ENCODE measurements at places on chromosomes 1 and 21.
A peak's percentile ranks its signal among the peaks of the same experiment; 100 is the strongest.

DNA sequence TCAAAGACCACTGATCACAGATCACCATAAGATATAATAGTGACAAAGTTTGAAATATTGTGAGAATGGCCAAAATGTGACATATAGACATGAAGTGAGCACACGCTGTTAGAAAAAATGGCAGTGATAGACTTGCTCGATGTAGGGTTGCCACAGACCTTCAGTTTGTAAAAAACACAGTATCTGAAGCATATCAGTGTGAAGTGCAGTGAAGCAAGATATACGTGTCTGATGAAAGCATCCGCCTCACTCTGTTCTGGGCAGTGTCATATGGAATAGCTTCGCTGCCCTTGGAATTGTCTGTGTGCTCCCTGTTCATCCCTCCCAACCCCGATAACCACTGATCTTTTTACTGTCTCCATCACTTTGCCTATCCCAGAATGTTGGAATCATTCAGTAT lies 50.7 kb downstream of the GALNT2 start:
- DNase-seq, result no peak

- DNase-seq, result no peak
These were observed 9.5 kb downstream of the CD5L start for GRCh38 chr1:157831968-157832626.

GRCh38 chr1:88061492-88062177 lies 622.4 kb upstream of the PKN2 start:
- no peak for DNase-seq

DNA sequence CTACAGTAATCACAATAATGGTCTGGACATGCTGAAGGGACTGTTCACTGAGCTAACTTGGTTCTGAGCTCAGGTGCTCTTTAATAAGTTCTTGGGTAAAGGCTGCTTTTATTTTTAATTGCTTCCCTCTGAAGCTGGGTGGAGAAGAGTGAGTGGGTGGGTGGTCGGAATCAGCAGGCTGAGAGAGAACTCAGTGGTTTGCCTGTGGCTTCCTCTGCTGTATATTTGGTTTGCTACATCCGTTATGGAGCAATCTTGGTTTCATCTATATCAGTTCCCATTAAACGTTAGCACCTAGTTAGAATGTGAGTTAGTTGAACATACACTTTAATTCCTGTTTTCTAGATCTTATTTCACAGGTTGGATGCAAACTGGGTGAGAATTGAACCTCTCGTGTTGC lies 23.3 kb downstream of the CNIH4 start:
- peak; percentile 62 for DNase-seq

- no peak for DNase-seq
These were observed 40.2 kb upstream of the MPZL1 start for GRCh38 chr1:167681451-167682098.

DNA sequence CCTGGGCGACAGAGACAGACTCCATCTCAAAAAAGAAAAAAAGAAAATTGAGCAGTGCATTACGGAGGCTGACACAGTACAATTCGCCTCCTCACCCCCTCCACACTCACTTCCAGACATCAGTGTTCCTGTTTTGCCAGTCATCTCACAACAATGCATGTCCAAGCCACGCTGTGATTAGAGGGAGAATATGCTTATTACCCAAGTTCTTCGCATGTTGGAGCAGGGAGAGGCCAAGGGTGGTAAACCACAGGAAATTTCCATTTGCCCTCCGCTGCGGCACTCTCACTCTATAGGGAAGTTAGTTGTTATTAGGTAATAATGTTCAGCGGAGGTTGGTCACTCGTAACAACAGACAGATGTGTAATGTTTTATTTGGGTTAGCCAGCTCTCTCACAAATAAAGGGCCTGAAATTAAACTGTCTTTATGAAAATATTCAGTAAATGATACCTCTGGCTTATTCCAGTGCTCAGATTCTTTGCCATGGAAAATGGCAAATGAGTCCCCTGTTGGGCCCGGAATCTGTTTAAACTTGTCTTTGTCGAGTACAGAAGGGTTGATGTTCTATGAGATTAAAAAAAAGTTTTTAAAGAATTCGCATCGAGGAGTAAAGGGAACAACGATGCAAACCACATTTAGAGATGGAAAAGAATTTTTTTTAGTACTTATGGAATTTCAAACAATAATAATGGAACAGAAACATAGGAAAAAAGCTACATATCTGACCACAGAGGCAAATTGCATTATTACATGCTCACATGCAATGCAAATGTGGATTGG lies 33.1 kb downstream of the KCNJ15 start:
- DNase-seq, result no peak

- peak; percentile 62 for DNase-seq
These were observed 183.8 kb downstream of the DHRS3 start for GRCh38 chr1:12434174-12434573.

- DNase-seq, result no peak
These were observed 8.2 kb upstream of the AZIN2 start for GRCh38 chr1:33072707-33073106.

GRCh38 chr1:165036403-165036802 lies 320.1 kb downstream of the LMX1A start:
- no peak for DNase-seq

DNA sequence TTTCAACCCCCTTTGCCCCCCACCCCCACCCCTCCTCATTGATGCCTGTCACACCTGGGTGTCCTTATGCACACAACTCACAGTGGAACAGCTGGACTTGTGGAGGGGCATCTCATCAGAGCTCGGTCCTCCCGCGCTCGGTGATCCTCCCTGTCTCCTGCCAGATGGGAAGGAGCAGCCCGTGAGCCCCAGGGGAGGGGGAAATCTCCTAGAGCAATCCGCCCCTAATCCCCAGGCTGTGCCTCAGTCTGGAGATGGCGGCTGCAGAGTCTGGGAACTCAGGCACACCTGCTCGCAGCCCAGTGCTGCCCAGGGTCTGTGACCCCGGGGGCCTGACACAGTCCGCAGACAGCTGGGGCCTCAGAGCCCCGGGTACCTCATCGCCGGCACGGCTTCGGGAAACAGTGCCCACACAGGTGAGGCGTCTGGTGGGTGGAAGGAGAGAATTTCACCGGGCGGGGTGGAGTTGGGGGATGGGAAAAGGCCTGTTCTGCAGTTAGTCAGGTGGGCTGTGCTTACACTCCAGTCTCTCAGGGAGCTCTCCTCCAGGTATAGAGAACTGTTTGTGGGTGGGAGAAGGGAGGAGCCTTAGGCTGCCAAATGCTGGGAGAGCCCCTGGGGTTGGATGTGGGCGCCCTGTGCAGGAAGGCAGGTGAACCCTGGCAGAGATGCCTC lies 29.3 kb downstream of the TMCC2 start:
- DNase-seq, result no peak

DNA sequence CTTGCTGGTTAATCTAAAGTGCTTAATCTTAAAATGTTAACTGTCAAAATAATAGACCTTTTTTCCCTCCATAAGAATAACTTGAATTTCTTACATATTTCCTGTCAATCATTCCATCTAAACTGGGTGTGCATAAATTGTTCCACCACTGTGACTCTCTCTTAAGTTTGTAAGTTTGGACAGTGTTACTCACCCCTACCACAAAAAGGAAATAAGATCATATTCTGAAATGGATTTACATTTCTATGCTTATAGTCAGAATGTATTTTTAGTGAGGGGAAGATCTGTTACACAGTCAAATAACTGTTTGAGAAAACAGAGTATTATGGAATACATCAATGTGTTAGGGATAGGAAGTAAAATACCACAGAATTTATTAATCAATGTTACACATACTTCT lies 109.6 kb upstream of the DPYD start:
- DNase-seq, result no peak

- no peak for DNase-seq
These were observed 26.5 kb upstream of the SLC35A3 start for GRCh38 chr1:99943223-99943794.

DNA sequence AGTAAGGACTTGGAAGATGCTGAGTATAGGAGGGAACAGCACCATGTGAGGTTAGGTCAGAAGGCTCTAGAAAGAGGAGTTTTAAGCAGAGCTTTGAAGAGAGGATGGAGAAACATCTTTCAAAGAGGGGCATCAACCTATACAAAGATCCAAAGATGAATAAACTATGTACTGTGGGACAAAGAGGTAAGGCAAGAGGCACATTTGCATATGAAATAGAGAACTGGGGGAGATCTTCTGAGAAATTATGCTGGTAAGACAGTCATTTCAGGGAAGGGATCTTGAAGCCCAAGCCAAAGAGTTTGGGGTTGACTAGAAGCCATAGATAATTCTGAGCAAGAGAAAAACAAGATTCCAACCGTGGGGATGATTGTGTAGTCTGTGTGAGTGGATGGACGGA lies 70.0 kb downstream of the LGR6 start:
- no peak for DNase-seq

DNA sequence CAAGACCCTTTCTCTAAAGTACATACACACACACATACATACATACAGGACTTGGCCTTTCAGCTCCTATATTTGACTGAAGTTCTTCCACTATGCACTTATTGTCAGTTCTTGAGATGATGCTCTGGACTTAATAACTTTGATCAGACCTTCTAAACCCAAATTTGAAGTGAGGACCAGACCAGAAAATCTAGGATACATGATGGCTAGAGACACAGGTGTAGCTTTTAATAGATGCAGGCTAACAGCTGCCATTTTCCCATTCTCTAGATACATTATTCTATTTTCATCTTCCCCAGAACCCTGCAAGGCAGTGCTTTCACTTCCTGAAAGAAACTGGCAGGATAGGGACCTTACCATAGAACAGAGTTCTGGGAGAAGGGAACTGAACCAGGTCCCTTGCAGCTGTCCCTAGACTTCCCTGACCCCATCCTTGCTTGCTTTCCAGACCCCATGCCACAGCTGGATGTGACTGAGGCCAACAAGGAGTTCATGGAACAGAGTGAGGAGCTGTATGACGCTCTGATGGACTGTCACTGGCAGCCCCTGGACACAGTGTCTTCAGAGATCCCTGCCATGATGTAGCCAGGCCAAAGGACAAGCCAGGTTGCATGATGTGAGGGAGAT lies 14.9 kb upstream of the RAB42 start:
- no peak for DNase-seq

DNA sequence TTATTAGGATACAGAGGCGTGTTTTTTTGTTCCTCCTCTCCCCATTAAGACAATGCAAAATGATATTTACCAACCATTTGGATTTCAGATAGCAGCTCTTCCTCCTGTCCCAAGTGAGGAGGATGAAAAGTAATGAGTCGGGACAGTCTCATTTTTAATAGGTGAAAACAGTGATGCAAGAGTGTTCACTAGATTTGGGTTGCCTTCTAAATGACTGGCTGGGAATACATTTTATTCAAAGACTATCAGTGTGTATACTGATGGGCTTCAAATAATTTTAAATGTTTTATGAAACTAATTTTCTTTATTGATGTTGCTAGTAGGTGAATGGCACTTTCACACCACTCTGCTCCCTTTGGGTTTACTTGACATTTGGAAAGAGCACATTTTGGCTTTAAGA lies 2.1 kb downstream of the RCOR3 start:
- DNase-seq, result no peak

GRCh38 chr21:37028570-37028969 lies 22.1 kb downstream of the RIPPLY3 start:
- DNase-seq, result no peak

- DNase-seq, result no peak
These were observed 24.9 kb downstream of the CNIH3 start for GRCh38 chr1:224641030-224641429.

GRCh38 chr1:37616330-37616729 lies 18.4 kb downstream of the RSPO1 start:
- no peak for DNase-seq

- no peak for DNase-seq
These were observed 5.1 kb upstream of the DCAF8 start for GRCh38 chr1:160267284-160267991.
